ENCODE measurements at places on chromosomes 7 and 10. TPM values are rescaled to one million over a fixed set of nuclear protein-coding genes. Genes with fewer than 3 reads are reported as not detected.

TRA2A gene
- 292 TPM for total RNA-seq

DNA sequence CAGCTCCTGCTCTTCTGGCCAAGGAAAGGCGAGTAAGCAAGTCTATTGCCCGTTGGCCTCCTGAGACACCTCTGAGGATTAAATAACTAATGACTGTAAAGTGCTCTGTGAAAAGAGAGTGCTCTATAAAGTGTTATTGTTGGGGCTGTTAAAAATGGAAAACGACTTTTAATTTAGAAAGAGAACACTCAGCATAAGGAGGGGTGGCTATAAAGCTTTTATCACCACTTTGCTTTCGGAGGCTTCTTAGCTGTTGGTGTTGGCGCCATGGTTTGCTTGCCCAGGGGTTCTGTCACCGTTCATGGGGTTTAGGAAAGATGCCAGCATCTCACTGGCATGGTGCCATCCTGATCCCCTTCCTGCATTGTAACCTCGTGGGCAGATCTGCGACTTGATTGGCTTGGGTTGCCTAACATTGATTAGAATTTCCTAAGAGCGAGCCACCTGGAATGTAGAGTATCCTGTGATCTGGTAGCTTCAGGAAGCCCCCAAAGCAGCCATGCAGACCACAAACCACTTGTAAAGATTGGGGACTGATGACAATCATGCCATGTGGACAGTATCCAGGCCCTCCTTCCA lies 509.9 kb downstream of the LRMDA start:
- H3K27me3 ChIP-seq = peaks cover 2% of the 10 kb centered on the region
- no peak overlapping the region for H3K4me3 ChIP-seq
- H3K4me1 ChIP-seq = no peaks in the 10 kb centered on the region
- DNase-seq = no peak
- no peak overlapping the region for H3K27ac ChIP-seq
- no peaks in the 10 kb centered on the region for H3K36me3 ChIP-seq

GRCh38 chr7:134444961-134445315 lies 14.0 kb downstream of the AKR1B1 start:
- DNase-seq = no peak
- no peaks in the 10 kb centered on the region for H3K27me3 ChIP-seq
- no peak overlapping the region for H3K4me3 ChIP-seq
- H3K4me1 ChIP-seq = no peaks in the 10 kb centered on the region
- H3K36me3 ChIP-seq = peaks cover 81% of the 10 kb centered on the region
- no peak overlapping the region for H3K27ac ChIP-seq

FAM13C gene
- not detected for total RNA-seq

DNA sequence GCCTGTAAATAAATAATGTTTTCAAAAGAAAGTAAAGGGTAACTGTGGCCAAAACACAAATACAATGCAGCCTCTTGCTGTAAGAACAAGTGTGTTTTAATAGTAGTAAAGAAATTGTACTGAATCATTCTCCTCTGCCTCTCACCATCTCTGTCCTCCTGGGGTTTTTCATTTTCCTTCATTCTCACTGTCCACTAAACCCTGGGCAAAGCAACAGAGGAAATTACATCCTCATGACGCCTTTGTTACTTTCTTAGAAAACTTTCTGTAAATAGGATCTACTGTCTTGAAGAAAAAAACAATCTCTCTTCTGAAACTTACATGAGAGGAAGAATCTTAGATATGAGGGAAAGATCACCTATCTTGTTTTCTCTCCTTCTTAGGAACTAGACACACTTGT lies 54.6 kb downstream of the ASB4 start:
- H3K4me3 ChIP-seq = no peak overlapping the region
- no peak overlapping the region for H3K27ac ChIP-seq
- H3K4me1 ChIP-seq = no peaks in the 10 kb centered on the region
- H3K27me3 ChIP-seq = no peaks in the 10 kb centered on the region

BTBD16 gene
- total RNA-seq = not detected

SPRN gene
- not detected for total RNA-seq

GRCh38 chr7:41431671-41432070 lies 271.2 kb downstream of the INHBA start:
- no peak overlapping the region for H3K4me3 ChIP-seq
- no peaks in the 10 kb centered on the region for H3K36me3 ChIP-seq
- no peak for DNase-seq

TBXAS1 gene
- 21.2 TPM for total RNA-seq

GIMAP6 gene
- 43.8 TPM for total RNA-seq

DNA sequence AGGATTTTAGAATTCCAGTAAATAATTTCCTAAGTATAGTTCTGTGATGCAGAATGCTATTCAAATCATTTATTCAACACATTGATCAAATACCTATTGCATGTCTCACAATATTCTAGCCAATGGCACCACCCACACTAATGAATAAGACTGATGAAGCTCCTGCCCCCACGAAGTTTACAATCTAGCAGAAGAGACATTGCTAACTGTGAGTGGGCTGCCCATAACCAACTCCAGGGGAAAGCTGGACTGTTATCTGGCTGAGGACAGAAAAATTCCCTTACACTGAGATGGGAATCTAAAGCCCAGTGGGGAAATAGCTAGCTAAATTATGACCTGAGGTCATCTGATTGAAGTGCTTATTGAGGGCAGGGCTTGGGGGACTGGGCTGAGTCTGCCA lies 128.8 kb upstream of the LYZL2 start:
- no peaks in the 10 kb centered on the region for H3K36me3 ChIP-seq
- no peak overlapping the region for H3K4me3 ChIP-seq
- H3K27ac ChIP-seq = no peak overlapping the region
- DNase-seq = no peak
- no peaks in the 10 kb centered on the region for H3K27me3 ChIP-seq

DNA sequence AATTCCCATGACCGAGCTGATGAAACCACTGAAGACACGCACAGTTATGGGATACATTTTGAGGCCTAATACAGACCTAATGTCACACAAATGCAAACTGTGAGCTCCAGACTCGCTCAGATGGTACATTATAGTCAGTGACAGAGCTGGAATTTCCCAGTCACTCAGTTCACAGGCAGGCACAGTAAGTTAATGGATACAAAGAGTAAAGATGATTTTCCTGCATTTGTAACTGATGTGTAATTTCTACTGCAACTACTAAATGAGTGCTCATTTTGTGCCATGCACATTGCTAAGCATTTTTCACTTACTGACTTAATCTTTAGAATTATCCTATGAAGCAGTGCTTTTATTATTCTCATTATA lies 56.5 kb downstream of the ENO4 start:
- no peaks in the 10 kb centered on the region for H3K27me3 ChIP-seq
- DNase-seq = no peak
- no peak overlapping the region for H3K4me3 ChIP-seq
- H3K4me1 ChIP-seq = no peaks in the 10 kb centered on the region

- H3K27ac ChIP-seq = no peak overlapping the region
- H3K4me1 ChIP-seq = no peaks in the 10 kb centered on the region
- no peak overlapping the region for H3K4me3 ChIP-seq
- no peaks in the 10 kb centered on the region for H3K27me3 ChIP-seq
- DNase-seq = no peak
- H3K36me3 ChIP-seq = no peaks in the 10 kb centered on the region
Measured at GRCh38 chr7:73909996-73910395, 49.0 kb downstream of the TMEM270 start.

PRTFDC1 gene
- 1.6 TPM for total RNA-seq

- H3K4me3 ChIP-seq = no peak overlapping the region
- no peaks in the 10 kb centered on the region for H3K27me3 ChIP-seq
- no peaks in the 10 kb centered on the region for H3K4me1 ChIP-seq
- H3K27ac ChIP-seq = no peak overlapping the region
Measured at GRCh38 chr10:87519582-87519981, 14.9 kb downstream of the MINPP1 start.

DNA sequence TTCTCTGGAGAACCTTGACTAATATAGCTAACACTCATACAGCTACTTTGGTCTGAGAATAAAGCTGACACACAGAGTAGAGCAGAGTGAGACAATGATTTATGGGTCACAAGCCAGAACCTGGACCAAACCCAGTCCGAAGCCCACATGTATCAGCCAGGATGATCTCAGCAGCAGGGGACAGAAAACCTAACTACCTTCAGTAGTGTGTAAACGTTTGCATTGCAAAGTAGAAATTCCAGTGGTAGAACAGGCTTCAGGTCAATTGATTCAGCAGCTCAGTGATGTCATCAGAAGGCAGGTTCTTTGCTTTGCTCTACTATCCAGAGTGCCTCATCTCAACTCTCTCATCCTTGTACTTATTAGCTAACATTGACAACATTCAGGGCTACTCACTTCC lies 62.5 kb upstream of the PALS2 start:
- H3K27me3 ChIP-seq = no peaks in the 10 kb centered on the region
- H3K4me3 ChIP-seq = no peak overlapping the region
- no peaks in the 10 kb centered on the region for H3K4me1 ChIP-seq
- no peak for DNase-seq

GRCh38 chr10:79241990-79242619 lies 105.2 kb upstream of the PPIF start:
- no peaks in the 10 kb centered on the region for H3K27me3 ChIP-seq
- H3K4me3 ChIP-seq = peak overlapping the region; percentile 37
- peak overlapping the region; percentile 47 for H3K27ac ChIP-seq
- H3K4me1 ChIP-seq = peaks cover 47% of the 10 kb centered on the region
- H3K36me3 ChIP-seq = no peaks in the 10 kb centered on the region
- DNase-seq = peak; percentile 8

GRCh38 chr7:133434246-133434865 lies 181.5 kb downstream of the EXOC4 start:
- peaks cover 3% of the 10 kb centered on the region for H3K4me1 ChIP-seq
- no peak overlapping the region for H3K4me3 ChIP-seq
- H3K36me3 ChIP-seq = no peaks in the 10 kb centered on the region
- no peaks in the 10 kb centered on the region for H3K27me3 ChIP-seq
- DNase-seq = peak; percentile 47

All from CD4-positive, CD25-positive, alpha-beta regulatory T cell (primary cell).